ENCODE measurements at places on chromosomes 6 and 20.

DNA sequence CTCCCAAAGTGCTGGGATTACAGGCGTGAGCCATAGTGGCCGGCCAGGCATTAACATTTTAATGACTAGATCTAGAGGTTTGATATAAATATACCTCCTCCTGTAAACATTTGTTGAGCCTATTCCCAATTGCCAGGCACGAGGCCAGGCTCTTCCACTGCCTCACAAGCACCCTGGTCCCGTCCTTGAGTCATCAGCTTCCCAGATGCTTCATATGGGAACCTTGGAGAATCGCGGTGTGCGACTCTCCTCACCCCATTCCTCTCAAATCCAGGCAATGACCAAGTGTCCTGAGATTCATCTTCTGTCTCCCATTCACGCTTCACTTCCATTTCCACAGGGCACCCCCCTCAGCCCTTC lies 35.9 kb upstream of the PIM1 start:
- DNase-seq: no peak

- DNase-seq: no peak
Measured at GRCh38 chr6:22668717-22669116, 99.4 kb downstream of the HDGFL1 start.

GRCh38 chr20:4437131-4437530 lies 284.6 kb upstream of the PRND start:
- DNase-seq: no peak

DNA sequence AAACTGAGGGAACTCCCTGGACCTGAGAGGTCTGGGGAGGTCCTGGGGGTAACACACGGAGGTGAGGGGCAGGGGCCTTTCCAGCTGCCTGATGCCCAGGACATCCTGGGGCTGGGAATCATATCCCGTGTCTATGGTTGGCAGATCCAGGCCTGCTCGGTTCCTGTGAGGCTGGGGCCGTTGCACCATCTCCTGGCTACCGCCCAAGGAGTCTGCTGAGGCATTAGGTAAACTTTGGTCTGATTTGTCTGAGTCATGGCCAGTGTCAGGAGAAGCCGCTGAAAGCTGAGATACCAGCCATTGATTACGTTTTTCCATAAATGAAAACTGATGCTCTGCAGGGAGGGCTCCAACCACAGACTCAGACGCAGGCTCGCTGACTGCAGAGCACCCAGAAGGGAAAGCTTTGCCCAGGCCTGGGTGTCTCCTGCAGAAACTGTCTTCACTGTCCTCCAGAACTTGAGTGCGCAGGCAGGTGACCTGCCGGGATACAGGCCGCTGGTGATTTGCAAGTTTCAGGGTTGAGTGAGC lies 14.2 kb downstream of the TRAF3IP2 start:
- no peak for DNase-seq

DNA sequence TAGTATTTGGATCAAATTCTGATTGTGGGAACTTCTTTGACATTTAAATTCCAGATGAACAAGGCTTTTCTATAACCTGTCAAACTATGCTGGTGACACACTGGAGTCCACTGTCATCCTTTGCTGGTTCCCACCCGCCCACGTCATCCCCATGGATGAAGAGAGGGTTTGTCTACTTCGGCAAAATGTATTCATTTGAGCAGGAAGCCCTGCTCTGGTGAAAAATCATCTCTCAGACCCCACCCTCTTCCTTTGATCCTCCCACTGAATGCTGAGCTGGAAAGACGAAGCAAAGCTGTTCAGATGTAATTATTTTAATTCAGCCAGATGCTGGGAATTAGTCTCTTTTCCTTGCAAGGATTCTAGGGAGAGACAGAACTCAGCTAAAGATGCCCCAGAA lies 50.5 kb downstream of the CPNE5 start:
- DNase-seq: no peak

GRCh38 chr6:15344831-15345230 lies 99.0 kb downstream of the JARID2 start:
- DNase-seq: no peak

GRCh38 chr20:31712112-31712553 lies 10.5 kb downstream of the BCL2L1 start:
- DNase-seq: no peak

DNA sequence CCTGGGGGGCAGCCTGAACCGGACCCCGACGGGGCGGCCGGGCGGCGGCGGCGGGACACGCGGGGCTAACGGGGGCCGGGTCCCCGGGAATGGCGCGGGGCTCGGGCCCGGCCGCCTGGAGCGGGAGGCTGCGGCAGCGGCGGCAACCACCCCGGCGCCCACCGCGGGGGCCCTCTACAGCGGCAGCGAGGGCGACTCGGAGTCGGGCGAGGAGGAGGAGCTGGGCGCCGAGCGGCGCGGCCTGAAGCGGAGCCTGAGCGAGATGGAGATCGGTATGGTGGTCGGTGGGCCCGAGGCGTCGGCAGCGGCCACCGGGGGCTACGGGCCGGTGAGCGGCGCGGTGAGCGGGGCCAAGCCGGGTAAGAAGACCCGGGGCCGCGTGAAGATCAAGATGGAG lies 636 bp downstream of the SRF start:
- DNase-seq: no peak

DNA sequence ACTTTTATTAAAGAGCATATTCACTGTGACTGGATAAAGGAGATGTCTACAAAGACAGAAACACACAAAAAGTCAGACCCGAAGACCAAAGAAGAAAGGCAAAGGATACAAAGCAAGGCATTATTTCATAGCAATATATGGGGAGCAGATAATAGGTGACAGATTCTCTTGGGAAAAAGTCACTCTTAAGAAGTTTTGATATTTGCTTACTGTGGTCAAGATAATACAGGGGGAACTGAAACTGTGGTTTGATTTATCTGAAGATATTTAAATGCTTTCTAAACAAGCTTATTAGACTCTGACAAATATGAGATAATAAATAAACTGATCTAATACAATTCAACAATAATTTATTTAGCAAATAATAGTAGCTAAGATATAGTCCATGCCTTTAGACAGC lies 14.7 kb downstream of the CYP39A1 start:
- DNase-seq: no peak

DNA sequence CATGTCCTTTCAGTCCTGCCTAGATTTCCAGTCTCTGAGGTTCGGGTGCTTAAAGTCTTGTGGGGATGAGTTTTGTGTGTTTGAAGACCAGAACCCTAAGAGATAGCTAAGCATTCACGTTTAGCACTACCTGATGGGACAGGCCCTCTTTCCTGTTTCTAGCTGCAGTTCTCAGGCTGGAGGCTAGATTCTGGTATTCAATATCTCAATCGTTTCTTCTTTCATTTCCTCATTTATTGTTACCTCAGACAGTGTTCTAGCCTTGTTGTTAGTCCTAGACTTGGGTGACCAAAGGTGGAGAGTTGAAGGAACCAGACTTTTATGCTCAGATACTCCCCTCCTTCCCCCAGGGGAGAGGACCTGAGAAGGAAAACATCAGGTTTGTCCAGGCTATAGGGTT lies 16.8 kb downstream of the CEP250 start:
- DNase-seq: no peak

DNA sequence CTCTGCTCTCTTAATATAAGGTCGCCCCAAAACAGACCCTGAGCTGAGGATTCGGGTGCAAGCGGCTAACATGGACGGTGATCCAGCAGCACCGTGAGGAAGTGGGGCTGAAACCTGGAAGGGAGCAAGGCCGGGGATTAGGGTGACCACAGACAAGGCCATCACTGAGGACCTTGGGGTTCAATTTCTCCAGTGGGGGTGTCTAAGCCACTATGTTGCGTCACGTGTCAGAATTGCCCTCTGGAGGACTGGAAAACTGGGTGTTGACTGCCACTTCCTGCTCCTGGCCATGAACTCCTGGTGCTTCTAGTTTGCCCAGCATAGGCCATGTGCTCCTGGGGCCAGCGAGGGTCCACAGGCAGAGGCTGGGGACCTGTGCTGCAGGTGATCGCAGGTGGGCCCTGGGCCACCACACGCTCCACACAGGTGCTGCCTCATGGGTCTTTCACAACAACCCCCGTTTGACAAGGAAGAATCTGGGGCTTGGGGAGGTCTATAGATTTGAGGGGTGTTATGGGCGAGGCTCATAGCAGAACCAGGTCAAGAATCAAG lies 101.9 kb downstream of the CDH26 start:
- no peak for DNase-seq

Measured in activated CD4-positive, alpha-beta T cell treated with anti-CD3 and anti-CD28 coated beads for 24 hours (primary cell).